ENCODE measurements at places on chromosomes 11 and 22.

DNA sequence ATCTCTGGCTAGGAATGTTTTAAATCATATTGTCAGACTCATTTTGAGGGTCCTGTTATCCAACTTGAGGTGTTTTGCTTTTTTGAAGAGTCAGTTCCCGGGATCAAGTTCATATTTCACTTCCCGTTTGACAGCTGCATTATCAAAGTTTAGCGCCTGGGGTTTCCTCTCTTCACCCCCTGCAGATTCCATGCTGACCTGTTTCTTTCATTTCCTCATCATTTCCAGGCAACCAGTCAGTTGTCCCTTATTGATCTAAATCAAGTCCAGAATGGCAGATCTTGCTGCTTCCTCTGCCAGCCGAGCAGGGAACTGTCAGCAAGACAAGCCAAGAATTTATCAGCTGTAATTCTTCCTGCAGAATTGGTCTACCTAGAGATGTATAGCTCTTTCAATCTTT is 197.6 kb upstream of the SYN3 start:
- no peak for DNase-seq

GRCh38 chr11:100151944-100152343 is 535.1 kb upstream of the ARHGAP42 start:
- DNase-seq: no peak

DNA sequence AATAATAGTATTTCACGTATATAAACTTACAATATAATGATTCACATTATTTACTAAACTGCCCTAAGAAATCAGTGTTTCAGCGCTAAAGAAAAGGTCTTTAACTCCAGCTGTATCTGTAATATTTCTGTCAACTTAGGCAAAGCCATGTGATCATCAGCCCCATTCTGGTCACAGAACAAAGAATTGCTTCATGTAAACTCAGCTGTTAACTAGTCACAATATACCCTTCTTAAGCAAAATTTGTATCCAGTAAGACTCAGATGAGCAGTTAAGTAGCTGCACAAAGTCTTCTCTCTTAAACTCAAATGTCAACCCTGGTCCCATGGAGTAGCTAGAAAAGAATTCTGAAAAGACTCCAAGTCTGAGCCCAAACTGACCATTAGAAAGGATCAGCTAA is 26.6 kb downstream of the HPS5 start:
- no peak for DNase-seq

GRCh38 chr11:90391756-90392155 is 168.9 kb upstream of the CHORDC1 start:
- DNase-seq: no peak

- DNase-seq: no peak
These were observed 34.8 kb upstream of the E2F8 start for GRCh38 chr11:19275496-19275895.

- peak; percentile 47 for DNase-seq
These were observed 102.7 kb downstream of the BRD1 start for GRCh38 chr22:49724893-49725489.

GRCh38 chr11:7909585-7910285 is 21.3 kb downstream of the OR10A6 start:
- DNase-seq: no peak

DNA sequence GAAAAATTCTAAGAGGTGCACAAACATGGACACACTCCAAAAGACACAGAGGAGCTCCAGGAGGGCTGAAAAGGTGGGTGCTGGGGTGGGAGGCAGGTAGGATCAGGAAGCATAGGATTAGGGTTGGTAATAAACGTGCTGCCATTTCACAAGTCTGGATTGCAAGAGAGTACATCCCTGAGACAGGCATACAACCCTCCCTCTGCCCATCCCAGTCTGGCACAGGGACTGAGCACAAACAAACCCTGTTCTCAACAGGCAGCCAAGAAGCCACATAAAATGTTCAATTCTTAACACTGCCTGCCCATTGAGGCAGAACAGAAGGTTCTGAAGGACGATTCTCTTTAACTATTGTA is 18.5 kb downstream of the SLC35F2 start:
- DNase-seq: no peak

DNA sequence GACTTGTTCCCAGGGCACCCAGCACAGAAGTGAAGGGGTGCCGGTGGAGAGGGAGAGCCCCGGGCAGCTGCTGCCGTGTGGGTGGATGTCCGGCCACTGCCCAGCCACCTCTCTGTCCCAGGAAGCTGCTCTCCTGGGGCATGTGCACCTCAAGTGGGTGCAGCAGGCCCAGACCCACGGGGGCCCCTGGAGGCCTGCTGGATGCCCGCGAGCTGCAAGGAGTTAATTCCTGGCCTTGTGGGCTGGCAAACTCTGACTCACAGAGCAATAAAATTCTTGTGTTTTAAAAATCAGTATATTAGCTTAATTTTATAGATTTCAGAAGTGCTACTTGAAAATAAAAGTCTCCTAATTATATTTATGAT is 37.4 kb upstream of the KCNQ1OT1 start:
- no peak for DNase-seq

DNA sequence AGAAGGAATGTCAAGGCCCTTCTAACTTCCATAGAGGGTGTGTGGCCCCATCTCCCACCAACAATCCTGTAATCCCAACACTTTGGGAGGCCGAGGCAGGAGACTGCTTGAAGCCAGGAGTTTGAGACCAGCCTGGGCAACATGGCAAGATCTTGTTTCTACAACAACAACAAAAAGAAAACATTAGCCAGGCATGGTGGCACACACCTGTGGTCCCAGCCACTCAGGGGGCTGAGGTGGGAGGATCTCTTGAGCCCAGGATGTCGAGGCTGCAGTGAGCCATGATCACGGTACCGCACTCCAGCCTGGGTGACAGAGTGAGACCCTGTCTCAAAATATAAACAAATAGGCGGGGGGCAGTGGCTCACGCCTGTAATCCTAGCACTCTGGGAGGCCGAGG is 16.9 kb downstream of the TSPAN32 start:
- no peak for DNase-seq

DNA sequence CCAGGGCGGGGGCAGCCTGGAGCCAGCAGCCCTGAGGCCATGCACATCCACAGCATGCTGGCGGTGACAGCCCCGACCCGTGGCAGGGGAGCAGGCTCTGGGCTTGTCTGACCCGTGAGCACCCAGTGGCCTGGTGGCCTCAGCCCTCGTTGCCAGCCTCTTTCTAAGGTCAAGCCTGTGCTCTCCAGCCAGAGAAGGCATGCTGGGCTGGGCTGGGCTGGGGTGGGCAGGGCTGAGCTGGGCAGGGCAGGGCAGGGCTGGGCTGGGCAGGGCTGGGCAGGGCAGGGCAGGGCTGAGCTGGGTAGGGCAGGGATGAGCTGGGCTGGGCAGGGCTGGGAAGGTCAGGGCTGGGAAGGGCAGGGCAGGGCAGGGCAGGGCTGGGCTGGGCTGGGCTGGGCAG is 10.6 kb downstream of the H19 start:
- no peak for DNase-seq

GRCh38 chr11:34531663-34532062 is 18.1 kb upstream of the ELF5 start:
- DNase-seq: no peak

DNA sequence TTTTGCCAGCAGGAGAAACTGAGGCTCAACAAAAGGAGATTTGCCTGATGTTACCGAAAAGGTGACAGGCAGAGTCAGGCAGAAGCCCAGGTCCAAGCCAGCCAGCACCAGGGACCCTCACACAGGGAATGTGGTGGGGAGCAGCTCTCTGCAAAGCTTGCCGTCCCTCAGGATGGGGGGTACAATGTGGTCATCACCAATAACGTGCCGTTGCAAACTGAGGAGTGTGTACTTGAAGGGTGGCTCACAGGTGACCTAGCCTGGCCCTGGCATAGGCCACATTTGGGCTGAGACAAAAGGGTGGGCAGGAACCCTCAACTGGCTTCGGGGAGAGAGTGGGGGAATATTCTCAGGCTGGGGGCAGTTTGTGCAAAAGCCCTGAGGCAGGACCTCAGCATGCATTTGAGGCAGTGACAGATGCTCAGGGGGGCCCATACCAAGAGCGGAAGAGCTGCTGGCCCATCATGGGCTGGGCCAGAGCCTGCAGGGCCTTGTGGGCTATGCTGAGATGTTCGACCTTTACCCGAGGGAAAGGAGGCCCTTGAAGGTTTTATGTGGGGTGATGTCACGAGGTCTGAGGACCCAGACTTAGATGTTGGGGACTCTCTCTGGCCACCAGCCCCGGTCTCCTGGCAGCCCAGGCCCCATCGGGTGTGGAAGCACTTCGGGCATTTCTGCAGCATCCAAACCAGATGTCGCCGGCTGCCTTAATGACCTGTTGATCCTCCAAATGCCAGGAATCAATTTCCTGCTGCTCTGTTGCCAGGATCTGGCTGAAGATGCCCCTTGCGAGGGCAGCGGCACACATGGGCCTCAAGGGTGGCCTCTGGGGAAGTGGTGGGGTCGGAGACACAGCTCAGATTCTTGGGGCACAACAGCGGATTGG is 57.4 kb upstream of the SHISAL1 start:
- no peak for DNase-seq

GRCh38 chr22:38163844-38164550 is 17.6 kb downstream of the PLA2G6 start:
- DNase-seq: no peak

DNA sequence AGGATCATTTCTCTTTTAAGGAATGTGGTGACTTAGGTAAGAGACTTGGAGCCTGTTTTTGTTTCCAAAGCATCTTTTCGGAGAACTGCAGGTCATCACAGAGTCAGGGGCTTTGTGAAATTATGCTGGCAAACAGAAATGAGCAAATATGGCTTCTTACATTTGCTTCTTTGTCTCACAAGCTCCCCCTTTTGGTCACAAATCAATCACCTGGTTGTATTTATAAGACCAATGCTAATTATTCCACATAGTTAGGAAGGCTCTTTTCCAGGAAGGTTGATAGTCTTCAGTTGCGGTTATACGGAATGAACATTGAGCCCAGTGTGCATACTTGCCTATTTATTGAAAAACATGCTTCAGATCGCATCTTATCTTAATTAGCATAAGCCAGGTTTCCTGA is 34.6 kb upstream of the CEP126 start:
- no peak for DNase-seq

GRCh38 chr22:16834971-16835370 is 9.8 kb upstream of the XKR3 start:
- DNase-seq: no peak

All from nucleus accumbens (tissue), 56 donors.